Activated CD4-positive, alpha-beta T cell treated with anti-CD3 and anti-CD28 coated beads for 24 hours (primary cell): ENCODE measurements at places on chromosomes 3 and 15.

- DNase-seq, result no peak
Observed at GRCh38 chr3:150609988-150610387, 6.9 kb downstream of the SELENOT start.

GRCh38 chr3:121619691-121620090, 26.5 kb downstream of the FBXO40 start:
- DNase-seq, result no peak

DNA sequence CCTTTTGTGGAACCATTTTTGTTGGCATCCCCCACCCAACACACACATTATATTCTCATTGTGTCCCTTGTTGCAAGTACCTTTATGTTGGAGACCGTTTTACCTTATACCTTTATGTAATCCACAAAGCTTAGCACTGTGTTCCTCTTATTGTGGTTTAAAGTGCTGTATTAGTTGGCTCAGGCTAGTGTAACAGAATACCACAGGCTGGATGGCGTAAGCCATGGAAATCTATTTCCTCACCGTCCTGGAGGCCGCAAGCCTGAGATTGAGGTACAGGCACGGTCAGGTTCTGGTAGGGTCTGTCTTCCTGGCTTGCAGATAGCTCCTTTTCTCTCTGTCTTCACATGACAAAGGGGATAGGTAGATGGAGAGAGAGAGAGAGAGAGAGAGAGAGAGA, 302.8 kb downstream of the ROBO2 start:
- no peak for DNase-seq

DNA sequence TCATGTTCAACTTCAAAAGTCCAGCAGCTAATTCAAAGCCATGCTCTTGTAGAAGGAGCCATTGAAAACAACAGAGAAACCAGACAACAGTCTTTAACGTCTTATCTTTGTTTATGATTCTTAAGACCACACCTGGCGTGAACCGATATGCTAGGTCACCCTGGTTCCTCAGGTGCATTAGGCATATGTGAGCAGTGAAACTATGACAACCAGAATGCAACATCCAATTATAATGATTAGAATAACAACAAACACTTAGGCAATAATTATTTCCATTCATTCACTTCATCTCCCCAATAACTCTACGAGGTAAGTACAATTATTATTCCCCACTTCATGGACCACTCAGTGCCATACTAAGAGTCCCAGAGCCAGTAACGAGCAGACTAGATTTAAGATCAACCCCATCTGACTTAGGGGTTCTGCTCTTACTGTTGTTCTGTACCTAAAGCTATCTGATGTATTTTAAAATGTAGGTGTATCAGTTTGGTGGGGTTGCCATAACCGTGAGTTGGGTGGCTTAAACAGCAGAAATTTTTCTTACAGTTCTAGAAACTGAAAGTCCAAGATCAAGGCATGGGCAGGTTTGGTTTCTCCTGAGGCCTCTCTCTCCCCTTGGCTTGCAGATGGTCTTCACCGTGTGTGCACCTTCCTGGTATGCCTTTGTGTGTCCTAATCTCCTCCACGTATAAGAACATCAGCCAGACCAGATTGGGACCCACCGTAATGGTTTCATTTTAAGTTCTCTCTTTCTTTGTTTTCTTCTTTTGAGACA, 997.8 kb upstream of the CFAP20DC start:
- DNase-seq, result no peak

- no peak for DNase-seq
Observed at GRCh38 chr3:107979538-107979937, 111.3 kb downstream of the CD47 start.
